Posterior cingulate gyrus (tissue), 11 donors: ENCODE measurements at places on chromosomes 16 and 17.

- no peak for DNase-seq
Measured at GRCh38 chr16:48153774-48154173, 2.0 kb downstream of the ABCC12 start.

- no peak for DNase-seq
Measured at GRCh38 chr16:9904526-9904925, 277.7 kb downstream of the GRIN2A start.

DNA sequence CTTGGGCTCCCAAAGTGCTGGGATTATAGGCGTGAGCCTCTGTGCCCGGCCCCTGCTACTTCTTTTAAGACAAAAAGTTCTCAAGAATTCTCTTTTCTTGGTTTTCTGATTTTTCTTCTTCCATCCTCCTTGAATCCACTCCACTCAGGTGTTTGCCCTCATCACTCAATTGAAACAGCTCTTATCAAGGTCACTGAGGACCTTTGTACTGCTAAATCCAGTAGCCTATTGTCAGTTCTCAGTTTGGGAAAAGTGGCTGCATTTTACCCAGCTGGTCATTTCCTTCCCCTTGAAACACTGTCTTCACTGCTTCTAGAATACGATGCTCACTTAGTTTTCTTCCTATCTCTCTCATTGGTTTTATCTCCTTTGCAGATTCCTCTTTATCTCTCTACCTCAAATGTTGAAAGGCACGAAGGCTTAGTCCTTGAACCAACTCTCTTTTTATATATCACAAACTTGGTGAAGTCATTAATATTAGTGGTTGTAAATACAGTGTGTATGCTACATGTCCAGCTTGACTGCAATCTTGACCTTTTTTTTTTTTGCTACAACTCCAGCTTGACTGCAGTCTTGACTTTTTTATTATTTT is 29.8 kb downstream of the ZNRF1 start:
- DNase-seq: no peak

DNA sequence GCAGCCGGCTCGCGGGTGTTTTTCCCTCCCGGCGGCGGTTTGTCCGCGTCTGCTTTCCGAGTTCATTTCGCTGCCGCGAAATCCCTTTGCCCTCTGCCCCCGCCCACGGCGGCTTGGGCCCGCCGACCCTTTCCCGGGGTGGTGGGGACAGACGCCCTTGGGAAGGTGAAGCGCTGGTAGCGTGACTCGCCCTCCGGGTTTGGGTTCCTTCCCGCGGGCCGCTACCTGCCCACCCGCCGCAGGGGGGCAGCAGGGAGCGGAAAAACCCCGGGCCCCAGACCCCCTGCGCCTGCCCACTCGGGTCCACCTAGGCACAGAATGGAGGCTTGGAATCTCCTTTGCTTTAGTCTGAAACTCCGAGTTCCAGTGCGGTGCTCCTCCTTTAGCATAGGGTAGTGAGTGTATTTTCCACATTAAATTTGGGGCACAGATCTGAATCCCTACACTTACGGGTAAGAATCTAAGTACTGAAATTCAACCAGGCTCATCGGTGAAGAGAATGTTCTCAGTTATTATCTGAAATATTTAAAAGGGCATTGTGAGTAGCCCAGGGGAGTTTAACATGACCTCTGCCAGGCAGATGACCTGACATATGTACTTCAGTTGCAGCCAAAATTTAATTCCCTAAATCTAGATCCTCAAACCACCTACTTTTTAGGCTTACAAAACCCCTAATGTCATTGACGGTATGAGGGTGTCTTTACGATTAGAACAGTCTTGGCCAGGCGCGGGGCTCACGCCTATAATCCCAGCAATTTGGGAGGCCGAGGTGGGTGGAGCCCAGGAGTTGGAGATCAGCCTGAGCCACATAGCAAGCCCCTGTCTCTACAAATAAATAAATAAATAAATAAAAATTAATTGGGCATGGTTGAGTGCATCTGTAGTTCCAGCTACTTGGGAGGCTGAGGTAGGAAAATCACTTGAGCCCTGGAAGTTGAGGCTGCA is 1.0 kb downstream of the NME2 start:
- no peak for DNase-seq

DNA sequence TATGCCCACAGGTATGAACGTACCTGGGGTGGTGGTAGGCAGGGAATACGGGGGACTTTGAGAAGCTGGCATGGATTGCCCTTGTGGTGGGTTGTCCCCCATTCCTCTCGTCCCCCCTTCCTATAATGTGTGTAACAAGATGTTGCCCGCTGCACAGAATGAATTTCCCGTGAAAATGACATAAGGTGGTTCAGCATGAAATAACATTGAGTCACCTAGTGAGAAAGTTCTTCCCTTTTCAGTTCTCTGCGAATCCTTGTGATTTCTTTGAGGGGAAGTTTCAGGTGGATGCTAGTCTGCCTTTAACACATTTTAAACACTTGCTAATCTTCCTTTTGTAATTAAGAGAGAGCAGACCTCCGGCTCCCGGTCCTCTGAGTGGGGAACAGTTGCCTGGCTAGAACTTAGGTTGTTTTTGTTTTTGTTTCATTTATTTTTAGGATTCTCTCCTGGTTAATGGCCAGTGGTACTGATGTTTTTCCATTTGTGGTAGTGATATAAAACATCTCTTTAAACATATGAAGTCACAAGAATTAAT is 58.9 kb downstream of the RAP1GAP2 start:
- DNase-seq: no peak
